ENCODE measurements at places on chromosomes 2 and 18.

DNA sequence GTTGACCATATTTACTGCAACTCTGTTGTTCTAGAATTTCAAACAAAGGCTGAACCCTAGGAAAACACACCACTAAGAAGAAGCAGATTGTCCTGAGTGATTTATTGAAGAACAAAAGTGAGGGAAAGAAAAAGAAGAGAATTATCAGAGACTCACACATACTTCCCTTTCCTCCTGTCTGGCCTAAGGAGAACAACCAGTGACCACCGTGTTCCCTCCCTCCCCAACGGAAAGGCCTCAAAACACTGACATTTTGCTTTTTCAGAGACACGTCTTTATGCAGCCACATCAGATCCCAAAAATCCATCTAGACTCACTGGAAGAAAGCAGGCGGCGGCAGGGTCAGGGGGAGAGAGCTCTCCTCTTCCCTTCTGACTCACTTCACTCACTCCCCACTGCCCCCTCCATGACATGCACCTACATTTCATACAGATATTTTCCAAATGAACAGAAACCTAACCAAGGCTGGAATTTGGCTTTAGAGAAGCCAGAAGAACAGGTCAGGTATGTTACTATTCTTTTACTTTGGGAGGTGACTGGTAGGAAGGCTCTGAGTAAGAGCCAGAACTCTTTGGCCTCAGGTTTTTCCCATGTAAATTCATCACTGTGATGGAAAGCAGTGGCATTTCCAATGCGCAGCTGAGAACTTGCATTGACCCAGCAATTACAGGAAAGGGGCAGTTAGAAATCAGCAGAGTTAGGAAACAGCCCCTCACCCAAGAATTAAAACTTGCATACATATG is 169.9 kb downstream of the BCL11A start:
- no peak for DNase-seq

- DNase-seq = no peak
Measured at GRCh38 chr2:48200620-48201293, 294.5 kb upstream of the FBXO11 start.

GRCh38 chr2:38527338-38528007 is 75.3 kb downstream of the HNRNPLL start:
- DNase-seq = no peak

- DNase-seq = no peak
Measured at GRCh38 chr2:15084826-15085489, 452.4 kb downstream of the LRATD1 start.

GRCh38 chr2:236855866-236856847 is 229.5 kb upstream of the COPS8 start:
- no peak for DNase-seq

GRCh38 chr2:231925303-231926179 is 655 bp downstream of the NPPC start:
- DNase-seq = peak; percentile 93
